ENCODE measurements at places on chromosomes 7 and 10.

GRCh38 chr10:18224626-18225445, 84.6 kb downstream of the CACNB2 start:
- no peak for DNase-seq

DNA sequence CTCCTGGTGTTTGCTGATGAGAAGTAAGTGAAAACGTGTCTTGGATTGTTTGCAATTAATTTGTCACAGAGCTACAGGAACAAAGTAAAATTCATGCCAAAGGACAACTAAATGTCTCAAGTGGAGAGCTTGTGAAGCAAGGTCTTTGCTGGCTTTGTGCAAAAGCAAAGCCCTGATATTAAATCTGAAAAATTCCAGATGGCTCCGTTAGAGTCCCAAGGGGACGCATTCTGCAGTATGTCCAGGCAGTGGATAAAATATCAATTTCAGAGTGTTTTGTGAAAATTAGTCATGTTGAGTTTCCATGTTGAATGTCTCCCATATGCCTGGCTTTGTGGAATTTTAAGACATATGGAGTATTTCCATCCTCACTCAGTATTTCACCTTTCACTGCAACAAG, 102.5 kb upstream of the PTN start:
- DNase-seq: no peak

GRCh38 chr7:31948029-31948428, 122.2 kb downstream of the PDE1C start:
- DNase-seq: no peak

DNA sequence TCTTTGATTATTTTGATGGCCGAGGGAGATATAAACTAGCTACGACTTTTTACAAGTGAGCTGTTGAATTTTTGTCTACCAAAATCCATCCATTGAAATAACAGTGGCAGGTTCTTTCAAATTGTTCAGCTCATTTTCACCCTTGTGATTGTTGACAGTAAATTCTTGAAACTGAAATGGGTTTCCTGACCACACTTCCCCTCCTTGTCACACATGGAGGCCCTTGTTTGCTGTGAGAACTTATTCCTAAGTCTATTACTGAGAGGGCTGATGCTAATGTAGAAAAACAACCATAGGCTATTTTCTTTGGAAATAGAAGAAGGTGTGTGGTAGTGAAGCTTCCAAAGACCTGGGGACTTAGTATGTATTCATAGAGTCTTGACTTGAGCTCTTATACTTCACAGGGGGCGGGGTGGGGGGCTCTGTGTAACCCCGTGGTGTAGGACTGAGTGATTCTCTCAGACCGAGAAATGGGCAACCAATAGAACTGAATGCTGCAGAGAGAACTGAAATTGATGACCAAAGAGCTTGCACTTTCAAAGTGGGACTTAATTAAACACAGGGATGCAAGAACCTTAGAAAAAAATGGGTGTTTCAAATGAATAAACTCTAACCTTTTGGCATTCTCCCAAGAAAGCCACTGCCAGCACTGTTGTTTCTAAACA, 718.9 kb downstream of the CCSER2 start:
- DNase-seq: no peak

GRCh38 chr10:83816942-83817341, 322.4 kb upstream of the GHITM start:
- no peak for DNase-seq

DNA sequence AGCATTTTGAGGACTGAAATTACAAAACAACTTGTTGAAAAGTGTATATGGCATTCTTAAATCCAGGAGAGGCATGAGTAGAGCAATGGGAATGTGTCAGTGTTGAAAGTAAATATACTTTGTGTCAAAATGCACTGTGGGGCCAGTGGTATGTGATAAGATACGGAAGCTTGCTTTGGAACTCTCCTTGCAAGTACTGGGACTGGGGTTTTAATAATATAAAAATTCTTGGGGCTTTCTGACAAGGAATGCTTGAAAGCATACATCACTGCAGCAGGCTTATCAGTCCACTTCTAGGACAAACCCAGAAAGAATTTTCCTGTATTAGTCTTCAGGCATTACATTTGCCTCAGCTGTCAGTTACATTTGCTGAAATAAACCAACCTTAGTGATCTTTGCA, 472.8 kb upstream of the FZD8 start:
- DNase-seq: no peak

- no peak for DNase-seq
These were observed 20.7 kb upstream of the CACUL1 start for GRCh38 chr10:118775478-118775877.

GRCh38 chr10:115045499-115045898, 47.7 kb upstream of the ATRNL1 start:
- DNase-seq: no peak

DNA sequence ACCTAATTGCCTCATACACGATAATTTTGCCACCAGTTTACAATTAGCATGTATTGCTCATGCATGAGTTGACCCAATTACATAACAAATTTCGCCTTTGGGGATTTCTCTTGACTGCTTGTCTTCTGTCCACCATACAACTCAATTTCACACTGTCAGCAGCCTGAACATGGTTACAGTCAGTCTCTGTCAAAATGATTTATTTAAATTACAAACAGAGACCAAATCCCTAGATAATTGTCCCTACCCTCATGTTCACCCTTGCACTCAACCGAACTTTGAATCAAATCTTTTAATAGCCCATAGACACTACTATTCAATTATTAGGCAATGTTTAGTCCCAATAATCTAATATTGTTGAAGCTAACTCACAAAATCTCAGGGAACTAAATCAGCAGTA, 59.7 kb upstream of the NEBL start:
- no peak for DNase-seq

GRCh38 chr7:119197172-119197876, 972.8 kb downstream of the ANKRD7 start:
- DNase-seq: no peak

DNA sequence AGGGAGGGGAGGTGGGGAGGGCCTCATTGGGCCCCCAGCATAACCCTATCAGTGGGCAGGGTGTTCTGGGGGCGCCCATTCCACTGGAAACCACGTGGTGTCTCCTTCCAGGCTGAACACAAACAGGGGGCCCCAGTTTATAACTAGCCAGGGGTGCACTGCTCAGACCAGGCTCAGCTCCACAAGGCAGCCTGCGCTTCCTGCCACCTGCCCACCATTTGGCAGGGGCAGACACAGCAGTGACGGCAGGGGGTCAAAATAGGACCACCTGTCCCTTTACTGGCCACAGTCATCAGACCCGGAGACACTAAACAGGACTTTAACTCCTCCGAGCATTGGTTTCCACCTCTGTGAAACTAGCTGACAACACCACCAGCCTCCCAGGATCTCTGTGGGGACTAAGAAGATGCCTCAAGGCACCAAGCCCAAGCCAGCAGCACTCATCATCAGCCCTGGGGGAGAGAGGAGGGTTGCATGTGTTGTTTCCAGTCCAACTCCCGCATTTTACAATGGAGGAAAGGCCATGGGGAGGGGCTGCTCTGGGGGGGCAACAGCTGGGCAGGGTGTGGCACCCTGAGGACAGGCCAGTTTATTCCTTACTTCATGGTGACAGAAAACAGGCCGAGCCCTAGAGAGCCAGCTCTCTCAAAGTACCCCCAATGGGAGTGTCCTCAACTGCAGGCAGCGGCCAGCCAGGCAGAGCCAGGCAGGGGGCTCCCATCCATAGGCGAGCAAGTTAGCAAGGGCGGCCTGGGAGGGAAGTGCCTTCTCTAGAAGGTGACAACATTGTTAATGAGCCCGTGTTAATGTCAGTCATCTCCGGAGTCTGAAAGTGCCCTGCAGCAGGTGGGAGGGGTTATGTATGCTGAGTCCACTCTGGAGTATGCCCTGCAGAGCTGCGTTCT, 127.6 kb downstream of the TNS3 start:
- DNase-seq: no peak

- no peak for DNase-seq
These were observed 195.5 kb upstream of the MBL2 start for GRCh38 chr10:52967806-52968795.

DNA sequence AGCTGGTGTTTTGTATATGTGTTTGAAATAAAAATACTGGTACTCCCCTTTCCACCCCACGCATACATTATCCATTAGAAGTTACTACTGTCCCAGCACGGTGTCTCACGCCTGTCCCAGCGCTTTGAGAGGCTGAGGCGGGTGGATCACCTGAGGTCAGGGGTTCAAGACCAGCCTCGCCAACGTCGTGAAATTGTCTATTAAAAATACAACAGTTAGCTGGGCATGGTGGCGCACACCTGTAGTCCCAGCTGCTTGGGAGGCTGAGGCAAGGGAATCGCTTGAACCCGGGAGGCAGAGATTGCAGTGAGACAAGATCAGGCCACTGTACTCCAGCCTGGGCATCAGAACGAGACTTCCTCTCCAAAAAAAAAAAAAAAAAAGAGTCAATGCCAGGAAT, 2.7 kb downstream of the HBP1 start:
- no peak for DNase-seq

- no peak for DNase-seq
These were observed 22.8 kb downstream of the CDK14 start for GRCh38 chr7:90618876-90619275.

DNA sequence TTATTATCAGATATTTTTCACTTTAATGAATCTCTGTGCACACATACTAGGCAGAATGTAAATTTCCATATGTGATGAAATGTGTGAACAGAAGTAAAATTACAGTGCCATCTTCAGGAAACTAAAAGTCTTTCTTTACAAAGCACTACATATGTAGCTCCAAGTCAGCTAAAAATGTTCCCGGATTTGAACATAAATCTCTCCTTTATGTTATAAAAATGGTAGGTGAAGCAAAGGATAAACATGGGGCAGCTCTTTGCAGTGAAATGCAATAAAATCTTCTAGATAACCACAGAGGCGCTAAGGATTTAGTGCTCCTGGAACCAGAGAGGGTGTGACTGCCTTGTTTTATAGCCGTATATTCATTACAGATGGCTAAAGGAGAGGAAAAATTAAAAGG, 104.9 kb upstream of the C7orf33 start:
- no peak for DNase-seq

DNA sequence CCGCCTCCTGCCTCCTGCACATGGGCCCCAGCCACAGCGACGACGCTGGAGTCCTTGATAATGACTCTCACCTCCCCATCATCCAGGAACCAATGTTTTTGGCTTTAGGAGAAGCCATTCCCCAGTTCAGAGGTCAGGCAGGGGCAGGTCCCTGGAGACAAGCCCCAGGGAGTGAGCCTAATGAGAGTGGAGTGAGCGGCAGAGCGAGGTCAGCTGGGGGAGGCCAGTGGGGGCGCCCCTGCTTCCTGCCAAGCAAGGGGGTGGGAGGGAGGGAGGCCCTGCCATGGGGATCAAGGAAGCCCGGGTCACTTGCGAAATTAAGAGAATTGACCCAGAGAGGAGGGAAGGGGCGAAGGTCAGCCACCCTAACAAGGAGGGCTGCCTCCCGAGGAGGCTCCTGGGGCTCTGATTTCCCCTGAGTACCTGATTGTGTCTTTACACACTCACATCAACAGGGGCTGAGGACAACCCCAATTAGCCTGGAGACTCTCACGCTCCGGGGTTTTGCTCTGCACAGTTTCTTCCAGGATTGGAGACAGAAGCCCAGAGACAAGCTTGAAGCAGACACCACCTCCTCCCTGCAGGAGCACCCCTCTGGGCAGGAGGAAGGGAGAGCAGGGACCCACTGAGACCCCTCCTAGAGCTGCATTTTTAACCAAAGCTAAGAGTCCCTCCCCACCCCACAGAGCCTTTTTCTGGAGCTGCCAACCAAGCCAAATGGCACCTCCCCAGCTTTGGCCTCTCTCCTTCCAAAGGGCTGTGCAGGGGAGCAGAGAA, 112.1 kb downstream of the COL13A1 start:
- no peak for DNase-seq

DNA sequence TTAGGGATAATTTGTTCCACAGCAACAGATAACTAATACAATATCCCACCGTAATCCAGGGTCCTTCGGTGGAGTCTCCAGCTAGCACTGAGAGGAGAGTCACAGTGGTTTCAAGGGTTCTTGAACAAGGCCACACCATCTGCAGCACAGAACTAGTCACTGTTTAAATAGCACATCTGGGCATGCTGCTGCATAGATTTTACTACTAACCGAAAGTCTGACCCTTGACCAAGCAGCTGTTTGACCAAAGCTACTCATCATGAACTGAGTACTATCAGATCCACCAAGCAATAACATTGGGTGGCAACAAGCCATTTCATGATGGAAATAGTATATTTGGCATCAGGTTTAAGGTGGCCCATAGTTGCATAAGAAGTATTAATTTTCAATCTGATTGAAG, 53.2 kb downstream of the ANKMY2 start:
- no peak for DNase-seq

GRCh38 chr7:25886387-25887240, 265.4 kb upstream of the NFE2L3 start:
- no peak for DNase-seq

- no peak for DNase-seq
These were observed 18.5 kb downstream of the FGL2 start for GRCh38 chr7:77181015-77181595.

GRCh38 chr7:114944745-114945625, 23.1 kb downstream of the MDFIC start:
- no peak for DNase-seq

DNA sequence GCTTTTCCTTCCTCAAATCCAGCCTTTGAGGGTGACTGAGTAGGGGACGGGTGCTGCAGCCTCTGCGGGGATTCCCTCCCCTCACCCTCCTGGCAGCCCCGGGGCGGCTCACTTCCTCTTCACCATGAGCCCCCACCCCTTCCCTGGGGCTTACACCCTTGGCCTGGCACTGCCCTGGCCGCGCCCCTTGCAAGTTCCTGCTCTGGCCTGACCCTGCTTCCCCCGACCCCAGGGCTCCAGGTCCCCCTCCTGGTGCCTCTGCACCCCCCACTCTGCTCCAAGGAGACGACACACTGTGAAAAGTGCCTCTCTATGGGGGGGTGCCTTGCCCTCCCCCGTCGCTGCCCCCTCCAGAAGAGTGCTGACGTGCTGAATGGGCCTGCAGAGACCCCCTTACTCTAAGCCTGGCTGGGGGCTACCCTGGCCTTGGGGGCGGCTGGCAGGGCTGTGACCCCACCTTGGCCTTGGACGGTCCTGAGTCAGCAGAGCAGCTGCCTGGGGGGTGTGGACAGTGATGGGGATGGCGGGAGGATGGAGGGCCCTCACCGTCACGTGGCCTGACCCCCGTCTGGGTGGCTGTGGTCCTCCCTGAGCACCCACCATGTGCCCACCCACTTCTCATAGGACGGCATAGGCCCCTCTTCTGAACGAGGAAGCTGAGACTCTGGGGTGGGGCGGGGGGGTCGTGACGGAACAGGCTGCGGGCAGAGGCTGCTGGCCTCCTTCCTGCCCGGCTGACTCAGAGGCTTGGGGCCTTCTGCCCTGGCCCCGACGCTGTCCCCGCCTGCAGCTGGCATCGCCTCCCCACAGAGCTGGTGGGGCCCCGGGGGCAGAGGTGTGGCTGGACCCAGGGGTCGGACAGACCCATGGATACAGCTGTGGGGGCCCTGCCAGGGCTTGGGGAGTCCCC, 9.8 kb downstream of the LFNG start:
- peak; percentile 47 for DNase-seq

DNA sequence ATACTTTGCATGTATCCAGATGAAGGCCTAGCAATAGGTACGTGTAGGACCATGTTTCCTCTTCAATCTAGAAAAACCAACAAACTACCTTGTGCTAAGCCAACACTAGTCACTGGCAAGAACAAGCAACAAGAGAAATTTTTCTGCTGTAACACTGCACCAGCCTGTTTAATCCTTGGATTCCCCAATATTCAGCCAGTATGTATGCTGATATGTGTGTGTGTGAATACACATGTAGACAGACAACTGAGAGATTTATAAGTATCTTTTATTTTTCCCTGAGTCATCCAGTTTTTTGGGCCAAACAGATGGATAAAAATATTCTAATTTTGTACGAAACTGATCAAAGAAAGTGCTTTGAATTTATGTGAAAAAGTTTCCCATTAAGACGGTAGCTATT, 26.2 kb downstream of the GLI3 start:
- DNase-seq: no peak

- DNase-seq: no peak
These were observed 354 bp upstream of the FERD3L start for GRCh38 chr7:19145434-19146115.
